HT1080 (cell line): ENCODE measurements at places on chromosomes 16 and 17. TPM values are rescaled to one million over a fixed set of nuclear protein-coding genes. Genes with fewer than 3 reads are reported as not detected.

Gene SEC14L5
- 0.03 TPM in 1 of 2 replicates, not detected in the other for total RNA-seq

Gene KPNB1
- 470 and 482 TPM in 2 replicates for total RNA-seq

DNA sequence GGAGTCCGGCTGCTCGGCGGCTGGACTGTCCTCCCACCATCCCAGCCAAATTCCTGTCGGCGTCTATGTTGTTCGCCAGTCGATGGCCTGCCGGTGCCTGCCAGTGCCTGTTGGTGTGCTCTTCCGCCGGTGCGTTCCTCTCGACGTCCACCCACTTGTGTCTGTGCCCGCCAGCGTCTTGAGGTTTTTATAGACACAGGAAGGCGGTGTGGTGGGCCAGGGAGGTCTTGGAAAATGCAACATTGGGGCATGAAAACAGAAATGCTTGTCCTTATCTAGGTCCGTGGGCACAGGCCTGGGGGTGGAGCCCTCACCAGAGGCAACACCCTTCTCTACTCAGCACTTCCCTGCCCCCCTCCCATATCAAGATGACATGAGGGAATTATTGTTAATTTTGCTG, 167.8 kb downstream of the IRF8 start:
- DNase-seq, result no peak

DNA sequence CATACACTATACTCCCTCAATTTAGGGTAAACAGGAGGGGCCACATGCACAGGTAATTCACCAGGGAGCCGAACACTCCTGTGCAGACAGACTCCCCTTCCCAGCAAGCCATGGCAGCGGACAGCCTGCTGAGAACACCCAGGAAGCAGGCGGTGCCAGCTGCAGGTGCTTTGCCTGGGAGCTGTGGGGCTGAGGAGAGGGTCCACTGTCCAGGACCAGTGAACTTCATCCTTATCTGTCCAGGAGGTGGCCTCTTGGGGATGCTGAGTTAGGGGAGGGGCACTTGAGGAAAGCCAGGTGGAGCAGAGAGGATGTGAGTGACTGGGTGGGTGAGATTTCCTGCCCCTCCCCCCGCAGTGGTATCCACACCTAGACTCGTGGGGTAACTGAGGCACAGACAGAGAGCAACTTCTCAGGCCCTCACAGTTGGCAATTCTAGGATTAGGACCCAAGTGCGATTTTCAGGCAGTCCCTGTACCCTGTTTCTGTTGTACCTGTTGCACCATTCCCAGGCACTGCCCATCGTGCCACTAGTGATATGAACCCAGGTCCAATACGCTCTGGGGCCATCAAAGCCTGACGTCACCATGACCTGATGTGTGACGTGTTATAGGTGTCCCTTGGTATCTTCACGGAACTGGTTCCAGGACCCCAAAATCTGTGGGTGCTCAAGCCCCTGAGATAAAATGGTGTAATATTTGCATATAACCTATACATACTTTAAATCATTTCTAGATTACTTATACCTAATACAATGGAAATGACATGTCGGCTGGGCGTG, 1.2 kb downstream of the GRN start:
- DNase-seq, result no peak

- no peak for DNase-seq
Observed at GRCh38 chr17:73364155-73364522, 52.3 kb upstream of the CDC42EP4 start.

DNA sequence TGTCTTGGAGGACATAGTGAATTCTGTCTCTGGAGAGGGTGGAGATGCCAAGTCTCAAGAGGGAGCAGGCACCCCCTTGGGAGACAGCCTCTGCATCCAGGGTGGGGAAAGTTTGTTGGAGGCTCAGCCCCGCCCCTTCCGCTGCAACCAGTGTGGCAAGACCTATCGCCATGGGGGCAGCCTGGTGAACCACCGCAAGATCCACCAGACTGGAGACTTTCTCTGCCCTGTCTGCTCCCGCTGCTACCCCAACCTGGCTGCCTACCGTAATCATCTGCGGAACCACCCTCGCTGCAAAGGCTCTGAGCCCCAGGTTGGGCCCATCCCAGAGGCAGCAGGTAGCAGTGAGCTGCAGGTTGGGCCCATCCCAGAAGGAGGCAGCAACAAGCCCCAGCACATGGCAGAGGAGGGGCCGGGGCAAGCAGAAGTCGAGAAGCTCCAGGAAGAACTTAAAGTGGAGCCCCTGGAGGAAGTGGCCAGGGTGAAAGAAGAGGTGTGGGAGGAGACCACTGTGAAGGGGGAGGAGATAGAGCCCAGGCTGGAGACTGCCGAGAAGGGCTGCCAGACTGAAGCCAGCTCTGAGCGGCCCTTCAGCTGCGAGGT, 5.2 kb downstream of the ZNF646 start:
- DNase-seq, result no peak
